ENCODE measurements at places on chromosomes 16 and 17. TPM values are rescaled to one million over a fixed set of nuclear protein-coding genes. Genes with fewer than 3 reads are reported as not detected.

DNA sequence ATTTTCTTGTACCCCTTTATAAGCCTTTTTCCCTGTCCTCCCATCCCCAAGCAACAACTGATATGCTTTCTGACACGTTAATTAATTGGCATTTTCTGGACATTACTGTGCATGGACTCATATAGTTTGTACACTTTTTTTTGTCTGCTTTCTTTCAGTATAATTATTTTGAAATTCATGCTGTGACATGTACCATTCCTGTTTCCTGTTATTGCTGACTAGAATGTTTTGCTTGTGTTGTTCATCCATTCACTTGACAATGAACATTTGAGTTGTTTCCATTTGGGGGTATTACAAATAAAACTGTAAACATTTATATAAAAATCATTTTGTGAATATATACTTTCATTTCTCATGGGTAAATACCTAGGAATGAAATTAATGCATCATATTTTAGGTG is 50.6 kb downstream of the RBBP6 start:
- DNase-seq: no peak

GRCh38 chr17:39208893-39209292 is 8.8 kb downstream of the RPL19 start:
- no peak for DNase-seq

PNMT gene
- 0.64 TPM for total RNA-seq

HOXB6 gene
- 0.16 TPM for total RNA-seq

HSF4 gene
- total RNA-seq: 26.0 TPM

DNA sequence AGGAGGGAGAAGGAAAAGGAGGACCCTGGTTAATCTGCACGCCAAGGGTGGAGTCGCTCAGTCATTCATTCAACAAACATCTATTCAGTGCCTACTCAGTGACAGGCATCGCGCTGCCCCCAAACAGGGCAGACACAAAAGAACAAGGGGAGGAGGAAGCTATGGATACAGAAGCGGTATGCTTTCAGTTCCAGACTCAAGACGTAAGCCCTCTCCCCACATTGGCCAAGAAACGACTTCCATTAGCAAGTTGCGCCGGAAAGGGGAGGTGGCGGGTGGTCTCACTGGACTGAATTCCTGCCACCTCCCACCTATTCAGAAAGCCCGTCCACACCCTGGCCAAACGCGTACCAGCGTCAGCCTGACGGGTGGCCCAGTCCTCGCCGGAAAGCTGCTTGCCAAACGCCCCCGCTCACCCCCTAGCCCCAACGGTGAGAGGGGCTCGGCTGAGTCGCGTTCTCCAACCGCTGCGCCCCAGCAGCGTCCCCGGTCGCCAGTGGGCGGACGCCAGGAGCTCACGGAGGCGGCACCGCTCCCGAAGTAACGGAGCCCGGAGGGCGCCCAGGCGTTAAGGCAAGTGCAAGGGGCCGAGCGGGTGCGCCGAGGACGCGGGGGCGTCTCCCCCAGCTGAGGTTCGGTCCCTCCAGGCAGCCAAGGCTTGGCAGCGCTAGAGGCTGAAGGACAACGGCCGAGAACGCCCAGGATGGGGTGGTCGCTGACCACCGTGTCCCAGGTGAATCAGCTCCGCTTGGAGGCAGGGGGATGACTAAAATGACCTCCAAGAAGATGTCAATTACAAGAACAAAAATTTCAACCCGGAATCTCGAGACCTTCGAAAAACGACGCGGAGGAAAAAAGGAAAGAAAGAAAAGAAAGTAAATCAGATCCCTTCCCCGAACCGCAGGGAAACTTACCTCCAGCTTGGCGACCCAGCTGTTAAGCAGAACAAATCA is 470.7 kb downstream of the SOX9 start:
- DNase-seq: peak; percentile 11

GRCh38 chr17:77164483-77165091 is 23.8 kb downstream of the SEC14L1 start:
- no peak for DNase-seq

- DNase-seq: no peak
These were observed 8.2 kb upstream of the GGA2 start for GRCh38 chr16:23518435-23518891.

- DNase-seq: no peak
These were observed 949.2 kb downstream of the CDH11 start for GRCh38 chr16:64172652-64173051.

DNA sequence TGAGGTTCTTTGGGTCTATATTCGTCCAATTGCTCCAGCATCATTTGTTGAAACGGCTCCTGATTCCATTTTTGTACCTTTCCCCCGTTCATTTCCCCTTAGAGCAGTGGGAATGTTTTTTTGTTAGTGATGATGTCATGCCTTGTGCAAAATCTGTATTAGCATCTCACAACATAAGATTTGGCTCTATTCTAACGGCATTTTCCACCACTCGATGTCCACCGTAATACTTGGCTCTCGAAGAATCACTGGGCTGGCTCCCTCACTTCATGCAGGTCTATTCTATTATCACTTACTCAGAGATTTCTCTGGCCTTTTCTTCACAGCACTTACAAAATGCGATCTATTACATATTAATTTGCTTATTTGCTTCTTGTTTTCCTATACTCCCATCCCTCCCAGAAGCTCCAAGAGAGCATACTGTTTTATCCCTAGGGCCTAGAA is 571 bp upstream of the NME1 start:
- DNase-seq: no peak

DNA sequence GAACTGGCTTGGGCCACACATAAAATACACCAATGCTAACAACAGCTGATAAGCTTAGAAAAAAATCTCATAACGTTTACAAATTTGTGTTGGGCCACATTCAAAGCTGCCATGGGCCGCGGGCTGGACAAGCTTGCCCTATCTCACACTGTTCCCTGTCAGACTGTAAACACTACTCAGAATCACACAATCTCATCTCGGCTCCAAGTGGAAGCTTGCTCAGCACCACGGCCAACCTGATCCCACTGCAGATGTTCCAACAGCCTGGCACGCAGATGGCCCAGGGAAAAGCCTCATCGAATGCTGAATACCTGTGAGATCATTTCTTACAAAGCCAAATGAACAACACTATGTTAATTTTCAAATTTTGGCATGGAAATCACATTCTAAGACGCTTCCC is 125.8 kb downstream of the ANKRD11 start:
- DNase-seq: no peak

All from activated naive CD4-positive, alpha-beta T cell treated with anti-CD3 and anti-CD28 coated beads, Interleukin-2, amount 50 U/mL, for 72 hours (primary cell).